ENCODE measurements at places on chromosomes 13 and 19. TPM values are rescaled to one million over a fixed set of nuclear protein-coding genes. Genes with fewer than 3 reads are reported as not detected.

Gene VSTM2B
- not detected for total RNA-seq

Gene ADGRE3
- not detected for total RNA-seq

Gene OBI1
- 20.7 TPM for total RNA-seq

Gene KLHL1
- not detected for total RNA-seq

Gene UPF3A
- total RNA-seq: 20.6 TPM

Gene KRTDAP
- not detected for total RNA-seq

Gene CGB3
- not detected for total RNA-seq

Gene SPIB
- not detected for total RNA-seq

Gene ZBTB32
- total RNA-seq: not detected

Gene TUBA3C
- total RNA-seq: not detected

Gene GPR12
- total RNA-seq: not detected

Gene FOSB
- total RNA-seq: 1.3 TPM

Gene APLP1
- 1.8 TPM for total RNA-seq

Gene CGB2
- total RNA-seq: not detected

Gene ZNF566
- total RNA-seq: 7.8 TPM

Gene RDH8
- total RNA-seq: not detected

Gene ZNF709
- 3.1 TPM for total RNA-seq

Gene PNMA8B
- 0.13 TPM for total RNA-seq

Gene ZNF441
- total RNA-seq: 8.0 TPM

All from dermis microvascular lymphatic vessel endothelial cell (primary cell).